T-cell (primary cell): ENCODE measurements at places on chromosomes 12 and 14.

GRCh38 chr12:40010899-40011774, 94.7 kb downstream of the SLC2A13 start:
- no peaks in the 10 kb centered on the region for H3K36me3 ChIP-seq
- H3K4me3 ChIP-seq = no peak overlapping the region
- H3K27ac ChIP-seq = no peak overlapping the region
- H3K27me3 ChIP-seq = no peaks in the 10 kb centered on the region
- peaks cover 5% of the 10 kb centered on the region for H3K4me1 ChIP-seq

GRCh38 chr14:80695869-80696268, 245.7 kb downstream of the CEP128 start:
- H3K4me1 ChIP-seq = no peaks in the 10 kb centered on the region
- H3K4me3 ChIP-seq = no peak overlapping the region
- no peaks in the 10 kb centered on the region for H3K36me3 ChIP-seq

- H3K27ac ChIP-seq = no peak overlapping the region
- H3K27me3 ChIP-seq = no peaks in the 10 kb centered on the region
- peaks cover 67% of the 10 kb centered on the region for H3K36me3 ChIP-seq
- no peak for DNase-seq
Measured at GRCh38 chr14:24238123-24238522, 4.3 kb downstream of the TINF2 start.

DNA sequence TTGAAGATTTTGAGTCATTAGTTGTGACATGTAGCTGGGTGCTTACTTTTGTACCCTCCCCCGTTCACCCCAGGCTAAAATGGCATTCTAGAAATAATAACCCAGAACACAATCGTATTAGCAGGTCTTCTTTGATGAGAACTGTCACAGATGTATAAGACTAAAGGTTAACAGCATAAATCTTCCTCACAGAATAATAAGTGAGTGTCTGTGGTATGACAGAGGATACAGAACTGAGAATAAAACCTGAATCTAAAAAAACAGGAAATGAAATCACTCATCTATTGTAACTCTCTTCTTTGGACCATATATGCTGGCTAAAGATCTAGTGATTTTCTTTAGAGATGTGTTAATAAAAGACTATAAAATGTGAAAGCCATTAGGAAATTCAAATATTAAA, 746.6 kb downstream of the LRFN5 start:
- H3K36me3 ChIP-seq = no peaks in the 10 kb centered on the region
- no peak for DNase-seq
- H3K4me3 ChIP-seq = no peak overlapping the region
- H3K27ac ChIP-seq = no peak overlapping the region

GRCh38 chr12:126219654-126220279, 1154.5 kb downstream of the AACS start:
- no peak overlapping the region for H3K27ac ChIP-seq
- DNase-seq = no peak
- H3K27me3 ChIP-seq = no peaks in the 10 kb centered on the region
- H3K36me3 ChIP-seq = no peaks in the 10 kb centered on the region

- H3K4me3 ChIP-seq = no peak overlapping the region
- DNase-seq = no peak
- no peaks in the 10 kb centered on the region for H3K36me3 ChIP-seq
Measured at GRCh38 chr12:92676710-92677109, 26.1 kb upstream of the PLEKHG7 start.

DNA sequence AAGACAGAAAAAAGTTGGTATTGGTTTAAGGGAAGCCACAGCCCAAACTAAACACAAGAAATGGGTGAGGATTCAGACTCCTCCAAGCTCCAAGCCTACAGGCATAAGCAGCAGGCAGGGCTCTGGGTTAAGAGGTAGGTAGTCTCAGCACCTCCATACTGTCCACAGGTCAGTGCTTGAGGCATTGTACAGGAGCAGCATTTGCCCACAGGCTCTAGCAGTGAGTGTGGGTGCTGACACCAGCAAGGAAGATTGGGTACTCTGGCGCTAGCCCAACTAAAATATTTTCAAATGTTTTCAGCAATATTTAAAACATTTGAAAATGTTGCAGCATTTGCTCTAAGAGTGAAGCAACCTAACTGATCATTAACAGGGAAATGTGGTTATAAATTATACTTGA, 33.1 kb downstream of the FERMT2 start:
- H3K4me1 ChIP-seq = peaks cover 12% of the 10 kb centered on the region
- DNase-seq = no peak
- H3K27ac ChIP-seq = peak overlapping the region; percentile 79
- H3K4me3 ChIP-seq = no peak overlapping the region
- H3K27me3 ChIP-seq = no peaks in the 10 kb centered on the region
- no peaks in the 10 kb centered on the region for H3K36me3 ChIP-seq

DNA sequence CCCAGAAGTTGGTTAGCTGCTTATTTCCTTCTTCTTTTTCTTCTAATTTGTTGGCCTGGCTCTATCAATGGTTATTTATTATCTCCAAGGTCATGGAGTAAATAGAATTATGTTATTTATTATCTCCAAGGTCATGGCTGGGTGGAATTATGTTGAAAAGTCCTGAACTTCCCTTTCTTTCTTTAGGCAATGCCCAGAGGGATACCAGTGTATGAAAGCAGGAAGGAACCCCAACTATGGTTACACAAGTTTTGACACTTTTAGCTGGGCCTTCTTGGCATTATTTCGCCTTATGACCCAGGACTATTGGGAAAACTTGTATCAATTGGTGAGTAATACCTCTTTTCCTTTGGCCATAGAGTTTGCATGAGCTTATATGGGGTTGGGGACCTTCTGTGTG, 111.6 kb downstream of the SCN8A start:
- H3K4me1 ChIP-seq = no peaks in the 10 kb centered on the region
- H3K4me3 ChIP-seq = no peak overlapping the region
- H3K36me3 ChIP-seq = no peaks in the 10 kb centered on the region
- H3K27me3 ChIP-seq = no peaks in the 10 kb centered on the region

DNA sequence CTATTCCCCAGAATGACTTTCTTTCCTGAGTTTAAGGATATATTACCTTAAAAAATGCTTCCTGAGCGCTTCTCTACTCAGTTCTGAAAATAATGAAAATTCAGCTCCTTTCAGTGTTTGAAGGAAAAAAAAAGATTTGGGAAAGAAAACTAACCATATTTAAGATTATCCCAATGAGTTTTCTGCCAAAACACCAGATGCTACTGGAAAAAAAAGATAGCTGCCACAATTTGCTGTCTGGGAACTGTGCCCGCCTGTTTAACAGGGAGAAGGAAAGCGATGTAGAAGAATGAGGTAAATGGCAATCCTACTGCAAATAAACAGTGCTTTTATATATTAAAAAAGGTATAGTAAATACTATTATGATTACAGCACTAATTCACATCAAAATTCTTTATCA, 367.6 kb upstream of the PRICKLE1 start:
- no peaks in the 10 kb centered on the region for H3K36me3 ChIP-seq
- no peak overlapping the region for H3K4me3 ChIP-seq
- H3K4me1 ChIP-seq = no peaks in the 10 kb centered on the region
- no peaks in the 10 kb centered on the region for H3K27me3 ChIP-seq

GRCh38 chr14:30884901-30885300, 10.5 kb downstream of the COCH start:
- no peaks in the 10 kb centered on the region for H3K27me3 ChIP-seq
- no peak overlapping the region for H3K27ac ChIP-seq
- DNase-seq = no peak
- no peaks in the 10 kb centered on the region for H3K4me1 ChIP-seq
- no peak overlapping the region for H3K4me3 ChIP-seq
- no peaks in the 10 kb centered on the region for H3K36me3 ChIP-seq
